ENCODE measurements at places on chromosomes 1 and 21.

- no peak for DNase-seq
Observed at GRCh38 chr1:160996178-160996577, 24.8 kb downstream of the F11R start.

DNA sequence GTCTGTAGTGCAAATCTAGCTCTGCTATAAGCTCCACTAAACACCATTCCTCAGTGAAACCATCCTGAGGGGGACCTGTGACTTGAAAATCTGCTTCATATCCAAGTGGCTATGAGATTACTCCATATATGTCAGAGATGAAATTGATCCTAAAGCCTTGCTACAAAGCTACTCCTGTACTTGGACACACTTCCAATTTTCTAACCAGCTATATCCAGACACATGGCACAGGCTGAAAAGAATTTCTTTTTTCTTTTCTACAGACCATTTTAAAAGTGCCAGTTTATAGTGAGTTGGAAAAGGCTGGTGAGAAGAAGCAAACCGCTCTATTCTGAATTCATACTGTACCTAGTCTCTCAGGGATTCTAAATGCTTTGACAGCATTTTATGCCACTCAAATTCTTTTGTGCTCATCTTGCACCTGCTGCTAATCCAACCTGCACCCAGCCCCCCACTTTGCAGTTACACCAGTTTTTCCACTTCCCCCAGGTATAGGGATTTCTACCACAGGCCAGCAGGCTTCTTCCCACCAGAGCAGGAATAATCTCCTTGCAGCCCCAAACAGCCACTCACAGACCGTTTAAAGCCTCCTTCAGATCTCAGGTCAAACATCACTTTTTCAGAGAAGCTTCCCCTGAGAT, 112.5 kb downstream of the RERE start:
- no peak for DNase-seq

DNA sequence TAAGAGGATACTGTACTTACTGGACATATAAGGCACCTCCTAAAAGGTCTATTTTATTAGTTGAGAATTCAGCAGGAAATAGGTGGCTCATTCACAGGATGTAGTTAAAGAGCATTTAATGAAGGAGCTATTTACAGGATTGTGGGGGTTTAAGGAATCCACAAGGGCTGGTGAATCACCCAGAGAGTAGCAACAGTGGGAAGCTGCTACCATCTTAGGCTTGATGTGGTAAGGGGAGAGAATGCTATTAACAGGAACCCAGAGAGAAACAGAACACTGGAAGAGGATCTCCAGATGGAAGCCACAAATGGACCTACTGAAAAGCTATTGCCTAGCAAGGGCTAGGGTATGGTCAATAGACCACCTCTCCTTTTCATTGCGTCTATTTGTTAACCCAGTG, 52.0 kb upstream of the COL11A1 start:
- peak; percentile 70 for DNase-seq

- DNase-seq: no peak
Observed at GRCh38 chr1:105872817-105873216, 1183.7 kb upstream of the PRMT6 start.

GRCh38 chr1:157189986-157190982, 52.1 kb upstream of the ETV3 start:
- no peak for DNase-seq
